NCI-H1105 treated with DMSO at 0.1 percent for 48 hours (cell line): ENCODE measurements at places on chromosomes 1 and 21.

DNA sequence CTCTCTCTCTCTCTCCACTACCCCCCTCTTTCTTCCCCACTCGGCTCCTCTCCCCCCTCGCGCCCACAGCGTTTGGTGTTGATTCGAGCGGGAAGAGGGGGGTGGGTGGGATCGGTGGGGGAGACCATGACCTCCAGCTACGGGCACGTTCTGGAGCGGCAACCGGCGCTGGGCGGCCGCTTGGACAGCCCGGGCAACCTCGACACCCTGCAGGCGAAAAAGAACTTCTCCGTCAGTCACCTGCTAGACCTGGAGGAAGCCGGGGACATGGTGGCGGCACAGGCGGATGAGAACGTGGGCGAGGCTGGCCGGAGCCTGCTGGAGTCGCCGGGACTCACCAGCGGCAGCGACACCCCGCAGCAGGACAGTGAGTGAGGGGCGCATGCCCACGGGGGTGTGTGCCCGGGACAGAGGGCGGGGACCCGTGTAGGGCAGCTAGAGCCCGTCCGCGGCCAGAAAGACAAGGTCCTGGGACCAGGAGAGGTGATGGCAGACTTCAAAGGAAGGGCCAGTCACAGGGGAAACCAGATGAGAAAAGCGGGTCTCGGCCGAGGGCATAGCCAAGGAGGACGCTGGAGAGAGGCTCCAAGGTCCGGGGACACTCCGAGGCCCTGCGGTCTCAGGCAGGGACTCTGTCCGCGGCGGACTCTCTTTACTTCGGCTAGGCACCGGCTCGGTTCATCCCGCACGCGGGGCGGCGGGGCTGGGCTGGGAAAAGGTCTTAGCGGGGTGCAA is at the start of gene PRRX1:
TSS of gene PRRX1 (plus strand) at position 39 of the 735 bp plus-strand sequence. CDS start at position 127, 88 bp downstream.
- DNase-seq, result peak; percentile 51

- DNase-seq, result no peak
These were observed 168.7 kb upstream of the FMN2 start for GRCh38 chr1:239922778-239923522.

DNA sequence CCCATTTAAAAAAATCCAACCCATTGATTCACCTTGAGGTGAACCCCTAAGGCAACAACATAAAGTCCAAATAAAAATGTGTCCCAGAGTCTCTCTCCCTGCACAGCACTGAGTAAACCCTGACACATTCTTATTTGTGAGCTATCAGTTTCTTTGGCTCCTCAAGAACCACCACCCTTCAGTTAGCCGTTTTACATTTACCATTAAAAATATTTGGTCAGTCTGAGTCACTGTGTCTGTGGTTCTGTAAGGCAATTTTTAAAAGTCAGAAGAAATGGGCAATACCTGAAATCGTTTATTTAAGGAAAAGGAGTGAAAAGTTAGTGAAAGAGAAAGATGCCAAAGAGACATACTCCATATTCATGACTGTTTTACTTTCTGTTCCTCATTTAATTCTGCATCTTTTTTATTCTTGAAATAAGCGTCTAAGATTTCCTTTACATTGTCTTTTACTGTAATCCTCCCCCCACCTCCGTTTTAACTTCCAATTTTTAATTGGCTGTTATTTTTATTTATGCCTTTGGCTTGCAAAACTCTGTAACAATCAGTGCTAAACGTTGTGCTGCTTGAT is 91.7 kb upstream of the IVNS1ABP start:
- DNase-seq, result no peak

GRCh38 chr1:99005537-99005942 is 879 bp upstream of the PLPPR5 start:
- DNase-seq, result no peak

DNA sequence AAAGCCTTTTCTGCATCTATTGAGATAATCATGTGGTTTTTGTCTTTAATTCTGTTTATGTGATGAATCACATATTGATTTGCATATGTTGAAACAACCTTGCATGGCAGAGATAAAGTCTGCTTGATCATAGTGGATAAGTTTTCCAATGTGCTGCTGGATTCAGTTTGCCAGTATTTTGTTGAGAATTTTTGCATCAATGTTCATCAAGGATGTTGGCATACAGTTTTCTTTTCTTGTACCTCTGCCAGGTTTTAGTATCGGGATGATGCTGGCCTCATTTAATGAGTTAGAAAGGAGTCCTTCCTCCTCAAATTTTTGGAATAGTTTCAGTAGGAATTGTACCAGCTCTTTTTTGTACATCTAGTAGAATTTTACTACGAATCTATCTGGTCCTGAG is 55.0 kb downstream of the COL24A1 start:
- DNase-seq, result no peak

DNA sequence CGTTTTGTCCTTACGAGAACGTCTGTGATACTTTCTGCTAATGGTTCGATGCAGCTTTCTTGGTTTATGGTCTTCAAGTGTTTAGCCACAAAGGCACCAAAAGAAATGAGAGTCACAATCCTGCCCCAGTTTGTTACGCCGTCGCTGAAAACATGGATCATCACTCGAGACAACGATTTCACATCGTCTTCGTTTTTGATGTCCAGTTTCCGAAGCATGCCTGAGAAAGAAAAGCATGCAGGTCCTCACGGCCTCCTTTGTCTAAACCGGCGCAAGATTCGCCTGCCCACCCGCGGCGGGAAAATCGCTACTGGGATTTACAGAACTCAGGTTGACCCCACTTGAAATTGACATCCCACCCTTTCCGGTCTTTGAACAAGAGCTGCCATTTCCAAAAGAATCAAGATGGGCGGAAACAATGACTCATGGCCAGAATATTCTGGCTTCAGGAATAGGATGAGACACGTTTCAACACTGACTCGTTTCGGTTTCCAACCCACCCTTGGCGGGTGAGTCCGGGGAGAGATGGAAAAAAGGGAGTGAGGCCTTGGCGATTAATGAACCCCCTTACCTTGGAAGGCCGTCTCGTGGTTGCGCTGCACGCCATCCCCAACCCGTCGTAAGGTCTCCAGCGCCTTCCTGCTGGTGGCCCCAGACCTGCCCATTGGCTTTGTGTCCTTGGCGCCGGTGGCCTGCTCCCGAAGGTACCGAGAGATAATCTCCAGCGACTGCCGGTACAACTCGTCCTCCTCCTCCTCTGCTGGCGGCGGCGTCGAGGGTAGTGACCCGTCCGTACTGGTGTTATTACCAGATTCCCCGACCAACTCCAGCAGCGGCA is 919 bp downstream of the MCL1 start:
- DNase-seq, result peak; percentile 47

DNA sequence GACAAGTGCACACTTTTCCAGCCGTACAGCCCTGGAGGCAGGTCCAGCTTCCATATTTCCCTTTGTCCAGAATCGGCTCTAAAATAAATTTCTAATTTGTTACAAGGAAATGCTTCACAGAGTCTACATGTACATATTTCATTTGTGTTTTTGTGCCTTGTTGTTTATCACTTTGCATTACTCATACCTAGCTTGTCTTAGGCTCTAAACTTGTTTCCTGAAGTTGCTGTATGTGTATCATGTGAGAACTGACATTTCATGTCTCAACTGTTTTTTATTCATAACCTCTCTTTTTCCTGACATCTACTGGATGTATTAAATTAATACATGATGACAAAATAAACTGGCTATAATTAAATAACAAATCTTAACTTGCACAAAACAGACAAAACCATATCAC is 7.5 kb downstream of the CYYR1 start:
- DNase-seq, result no peak
